Activated CD8-positive, alpha-beta T cell treated with anti-CD3 and anti-CD28 coated beads, Interleukin-2, amount 10 ng/mL, durations not matched to agents 7 days and 5 days (primary cell): ENCODE measurements at places on chromosomes 16 and 17.

- no peak overlapping the region for H3K27ac ChIP-seq
- H3K4me1 ChIP-seq = peaks cover 4% of the 10 kb centered on the region
- H3K27me3 ChIP-seq = peaks cover 20% of the 10 kb centered on the region
- DNase-seq = no peak
- H3K36me3 ChIP-seq = no peaks in the 10 kb centered on the region
These were observed 144.7 kb downstream of the ENGASE start for GRCh38 chr17:79219208-79219935.

GRCh38 chr16:11088074-11088730 lies 143.8 kb downstream of the CLEC16A start:
- peak; percentile 60 for DNase-seq
- H3K4me1 ChIP-seq = peaks cover 87% of the 10 kb centered on the region
- H3K4me3 ChIP-seq = no peak overlapping the region
- peaks cover 40% of the 10 kb centered on the region for H3K36me3 ChIP-seq
- H3K27me3 ChIP-seq = no peaks in the 10 kb centered on the region

GRCh38 chr17:43027091-43028032 lies 2.3 kb downstream of the RND2 start:
- H3K36me3 ChIP-seq = no peaks in the 10 kb centered on the region
- peaks cover 19% of the 10 kb centered on the region for H3K27me3 ChIP-seq
- peaks cover 11% of the 10 kb centered on the region for H3K4me1 ChIP-seq
- DNase-seq = no peak

GRCh38 chr17:22138861-22139469 lies 446.6 kb downstream of the KCNJ18 start:
- no peak overlapping the region for H3K4me3 ChIP-seq
- H3K4me1 ChIP-seq = no peaks in the 10 kb centered on the region
- H3K27ac ChIP-seq = no peak overlapping the region
- no peaks in the 10 kb centered on the region for H3K36me3 ChIP-seq
- no peak for DNase-seq

DNA sequence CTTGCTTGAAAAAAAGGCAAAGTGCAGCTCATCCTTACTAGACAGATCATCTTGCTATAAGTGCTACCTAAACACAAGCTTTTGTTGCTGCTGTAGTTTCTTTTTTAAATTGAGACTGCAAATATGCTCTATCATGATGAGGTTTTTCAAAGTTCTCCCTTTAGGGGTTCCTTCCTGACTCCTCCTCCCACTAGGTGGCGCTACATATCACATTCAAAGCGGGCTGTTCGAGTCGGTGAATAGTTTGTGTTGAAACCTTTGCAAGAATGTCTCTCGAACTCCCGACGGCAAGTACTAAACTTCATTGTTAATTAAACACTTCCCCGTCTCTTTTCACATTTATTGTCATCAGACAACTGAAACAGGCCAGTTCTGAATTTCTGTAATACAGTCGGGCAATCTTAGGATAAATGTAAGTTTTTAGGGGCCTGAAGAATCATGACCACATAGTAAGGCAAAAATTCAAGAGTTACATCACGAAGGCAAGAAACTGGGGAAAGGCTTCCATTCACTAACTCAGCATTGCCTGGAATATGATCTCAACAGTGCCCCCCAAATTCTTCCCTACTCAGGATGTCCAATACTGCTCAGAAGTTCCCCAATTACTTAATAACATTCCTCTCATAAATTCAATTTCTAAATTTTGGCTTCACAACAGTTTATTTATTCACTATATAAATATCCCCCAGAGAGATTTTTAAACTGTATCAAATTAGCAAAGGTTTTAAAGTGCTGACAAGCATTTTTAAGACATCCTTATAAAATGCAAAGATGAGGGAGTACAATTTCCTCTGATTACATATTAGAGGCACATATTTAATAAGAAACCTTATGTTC lies 6.7 kb downstream of the HS3ST3A1 start:
- peak; percentile 87 for DNase-seq
- no peaks in the 10 kb centered on the region for H3K36me3 ChIP-seq
- H3K27ac ChIP-seq = no peak overlapping the region
- no peak overlapping the region for H3K4me3 ChIP-seq

GRCh38 chr16:30031477-30031918 lies 427 bp upstream of the TLCD3B start:
- H3K27ac ChIP-seq = no peak overlapping the region
- H3K27me3 ChIP-seq = peaks cover 44% of the 10 kb centered on the region
- DNase-seq = no peak

GRCh38 chr17:49928837-49929475 lies 40.0 kb upstream of the DLX4 start:
- no peak for DNase-seq
- H3K4me3 ChIP-seq = no peak overlapping the region
- H3K4me1 ChIP-seq = no peaks in the 10 kb centered on the region
- H3K36me3 ChIP-seq = no peaks in the 10 kb centered on the region
- H3K27me3 ChIP-seq = peaks cover 10% of the 10 kb centered on the region
- no peak overlapping the region for H3K27ac ChIP-seq

- H3K27me3 ChIP-seq = peaks cover 3% of the 10 kb centered on the region
- H3K4me3 ChIP-seq = no peak overlapping the region
- peaks cover 21% of the 10 kb centered on the region for H3K4me1 ChIP-seq
- H3K36me3 ChIP-seq = no peaks in the 10 kb centered on the region
- no peak for DNase-seq
These were observed 15.3 kb upstream of the SMG1 start for GRCh38 chr16:18941471-18941870.

GRCh38 chr17:58337600-58338453 lies 9.2 kb upstream of the TSPOAP1 start:
- H3K27ac ChIP-seq = peak overlapping the region; percentile 92
- H3K4me1 ChIP-seq = peaks cover 39% of the 10 kb centered on the region
- peak; percentile 96 for DNase-seq
- H3K27me3 ChIP-seq = no peaks in the 10 kb centered on the region
- H3K36me3 ChIP-seq = peaks cover 63% of the 10 kb centered on the region

DNA sequence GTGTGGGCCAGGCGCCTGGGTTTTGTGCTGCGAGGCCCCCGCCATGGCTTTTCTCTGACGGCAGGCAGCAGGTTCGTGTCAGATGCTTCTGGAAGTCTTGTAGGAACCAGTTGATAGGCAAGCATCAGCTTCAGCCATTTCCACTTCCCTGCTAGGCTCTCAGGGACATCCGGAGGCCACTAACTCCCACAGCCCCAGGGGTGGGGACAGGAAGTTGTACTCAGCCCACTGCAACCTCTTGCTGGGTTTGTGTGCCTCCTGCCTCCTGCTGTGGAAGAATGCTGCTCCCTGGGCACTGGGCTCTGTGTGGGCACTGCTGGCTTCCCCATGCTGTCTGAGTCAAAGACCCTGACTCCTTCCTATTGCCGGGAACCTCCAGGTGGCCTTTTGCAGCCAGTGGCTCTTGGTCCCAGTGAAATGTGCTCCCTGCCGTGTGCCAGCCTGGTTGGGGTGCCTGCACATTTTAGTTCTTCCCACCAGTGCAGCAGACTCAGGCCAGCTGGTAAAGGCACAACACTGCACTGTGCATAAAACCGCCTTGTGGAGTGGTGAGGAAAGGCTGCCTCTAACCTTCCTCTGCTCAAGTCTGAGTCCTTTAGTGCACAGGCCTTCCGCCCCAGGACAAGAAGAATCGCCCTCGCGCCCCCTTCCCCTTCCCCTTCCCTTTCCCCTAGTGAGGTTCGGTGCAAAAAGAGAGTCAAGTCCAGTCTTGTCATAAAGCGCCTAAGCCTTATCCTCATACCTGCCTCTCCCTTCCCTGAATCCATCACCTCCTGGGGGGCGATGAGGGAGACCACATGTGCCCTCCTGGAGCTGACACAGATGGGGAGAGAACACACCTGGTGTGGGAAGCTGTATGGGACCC lies 16.6 kb downstream of the LDHD start:
- H3K36me3 ChIP-seq = no peaks in the 10 kb centered on the region
- H3K4me1 ChIP-seq = peaks cover 46% of the 10 kb centered on the region
- no peaks in the 10 kb centered on the region for H3K27me3 ChIP-seq
- peak overlapping the region; percentile 45 for H3K4me3 ChIP-seq

DNA sequence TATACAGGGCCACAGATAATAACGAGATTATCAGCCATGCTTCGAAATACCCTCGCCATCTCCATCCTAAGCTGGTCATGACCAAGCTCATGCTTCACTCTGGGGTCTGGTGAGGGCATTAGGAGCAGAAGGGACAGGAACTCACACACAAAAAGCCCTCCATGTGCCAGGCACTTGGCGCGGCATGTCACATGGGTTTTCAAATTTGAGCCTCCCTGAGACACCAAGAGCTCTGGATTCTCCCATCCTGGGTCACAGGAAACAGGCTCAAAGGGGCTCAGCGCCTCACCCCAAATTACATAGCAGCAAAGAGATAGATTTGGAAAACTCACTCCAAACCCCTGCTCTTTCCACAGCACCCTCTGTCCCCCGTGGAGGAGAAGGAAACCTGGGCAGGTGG lies 239.5 kb downstream of the GSG1L start:
- no peaks in the 10 kb centered on the region for H3K36me3 ChIP-seq
- H3K4me1 ChIP-seq = no peaks in the 10 kb centered on the region
- DNase-seq = no peak

GRCh38 chr17:50298018-50298417 lies 23.8 kb downstream of the TMEM92 start:
- peaks cover 5% of the 10 kb centered on the region for H3K4me1 ChIP-seq
- H3K27me3 ChIP-seq = peaks cover 9% of the 10 kb centered on the region
- H3K4me3 ChIP-seq = no peak overlapping the region
- H3K36me3 ChIP-seq = no peaks in the 10 kb centered on the region
